Nucleus accumbens (tissue), 56 donors: ENCODE measurements at places on chromosomes 3 and 15.

DNA sequence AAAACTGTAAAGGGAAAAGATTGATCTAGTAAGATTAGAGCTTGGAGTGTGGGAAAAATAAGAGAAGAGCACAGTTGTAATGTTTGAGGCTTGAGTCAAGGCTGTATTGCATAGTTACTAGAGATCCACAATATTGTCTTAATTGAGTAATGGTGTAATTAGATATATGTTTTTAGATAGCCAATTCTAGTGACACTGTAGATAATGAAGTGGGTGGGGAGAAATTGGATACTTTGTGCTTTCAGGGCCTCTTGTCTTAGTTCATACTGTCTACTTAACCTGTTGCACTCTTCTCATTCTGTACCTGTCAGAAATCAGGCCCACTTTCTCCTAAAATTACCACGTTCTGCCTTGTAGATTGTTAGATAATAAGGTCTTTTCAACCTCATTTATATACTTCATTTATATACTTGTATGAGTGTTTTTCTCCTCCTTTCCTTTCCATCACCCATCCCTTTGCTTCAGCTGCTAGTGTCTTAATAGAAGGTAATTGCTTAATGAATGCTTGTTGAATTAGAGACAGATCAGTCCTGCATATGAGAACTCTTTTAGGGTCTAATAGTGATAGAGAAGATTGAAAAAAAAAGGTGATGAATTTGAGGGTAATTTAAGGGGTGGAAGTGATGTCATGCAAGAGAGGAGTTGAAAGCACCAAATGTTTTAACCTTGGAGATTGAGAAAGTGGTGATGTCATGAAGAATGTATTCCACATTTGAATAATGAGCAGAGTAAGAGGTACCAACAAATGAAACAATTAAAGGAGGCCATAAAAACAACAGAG lies 32.0 kb downstream of the PIK3CA start:
- DNase-seq, result no peak

DNA sequence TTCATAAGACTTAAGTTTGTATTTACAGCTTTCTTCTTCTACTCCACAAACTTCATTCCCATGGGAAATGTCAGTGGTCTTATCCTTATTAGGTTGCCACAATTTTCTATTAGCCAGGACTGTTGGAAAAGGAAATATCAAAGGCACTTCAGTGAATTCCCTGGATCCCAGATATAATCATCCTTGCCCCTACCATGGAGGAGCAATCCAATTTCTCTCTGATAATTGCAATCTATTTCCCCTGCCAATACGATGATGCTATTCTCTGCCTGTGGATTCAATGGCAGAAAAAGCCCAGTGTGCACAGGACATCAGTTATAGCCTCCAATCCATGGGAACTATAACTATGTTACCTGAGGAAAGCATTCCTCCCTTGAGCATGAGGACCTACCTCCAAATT lies 536.4 kb upstream of the UBE2E2 start:
- DNase-seq, result no peak

DNA sequence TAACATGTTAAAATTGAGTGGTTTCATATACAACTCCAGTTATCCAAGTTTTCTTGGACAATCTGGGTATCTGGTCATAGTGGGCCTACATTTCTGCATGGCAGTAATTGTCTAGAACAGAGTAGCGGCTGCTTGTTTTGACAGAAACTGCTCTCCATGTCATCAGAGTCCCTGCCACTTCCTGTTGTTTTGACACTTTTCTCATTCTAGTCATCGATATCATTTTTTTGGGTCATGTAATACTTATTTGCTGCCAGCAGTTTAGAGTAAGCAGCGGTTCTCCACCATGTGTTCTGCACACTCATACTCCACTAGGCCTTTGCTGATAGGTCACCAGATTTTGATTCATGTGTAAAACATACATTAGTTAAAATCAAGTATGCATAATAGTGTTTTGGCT lies 81.5 kb downstream of the SLC25A26 start:
- no peak for DNase-seq

DNA sequence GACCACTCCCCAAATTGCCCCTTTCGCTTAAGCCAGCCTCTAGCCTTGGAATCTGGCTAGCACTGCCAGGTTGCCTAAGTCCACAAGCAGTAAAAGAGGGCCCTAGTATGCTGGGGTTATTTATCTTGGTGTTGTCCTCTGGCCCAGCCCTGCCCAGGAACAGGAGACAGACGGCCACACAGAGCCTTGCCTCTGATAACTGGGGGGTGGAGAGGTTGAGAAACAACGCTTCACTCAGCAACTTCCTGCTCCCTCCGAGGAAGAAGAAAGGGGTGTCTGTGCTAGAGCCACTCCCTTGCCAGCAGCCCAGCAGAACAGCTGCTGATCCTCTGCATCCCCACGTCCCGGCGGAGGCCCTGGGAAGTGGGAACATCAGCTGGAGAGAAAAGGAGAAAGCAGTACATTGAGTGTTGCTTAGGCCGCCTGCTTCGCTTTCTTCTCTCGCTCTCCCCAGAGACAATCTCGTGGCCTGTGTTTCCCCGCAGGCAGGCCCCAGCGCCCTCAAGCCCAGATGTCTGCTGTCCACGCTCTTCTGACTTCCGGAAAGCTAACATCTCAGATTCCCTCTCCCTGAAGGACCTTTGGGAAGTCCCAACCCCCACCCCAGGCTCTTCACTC lies 22.6 kb upstream of the C3orf70 start:
- DNase-seq, result peak; percentile 30

GRCh38 chr3:106167728-106168127 lies 298.9 kb upstream of the CBLB start:
- DNase-seq, result no peak

- DNase-seq, result no peak
Measured at GRCh38 chr15:73851689-73852088, 21.7 kb upstream of the TBC1D21 start.

DNA sequence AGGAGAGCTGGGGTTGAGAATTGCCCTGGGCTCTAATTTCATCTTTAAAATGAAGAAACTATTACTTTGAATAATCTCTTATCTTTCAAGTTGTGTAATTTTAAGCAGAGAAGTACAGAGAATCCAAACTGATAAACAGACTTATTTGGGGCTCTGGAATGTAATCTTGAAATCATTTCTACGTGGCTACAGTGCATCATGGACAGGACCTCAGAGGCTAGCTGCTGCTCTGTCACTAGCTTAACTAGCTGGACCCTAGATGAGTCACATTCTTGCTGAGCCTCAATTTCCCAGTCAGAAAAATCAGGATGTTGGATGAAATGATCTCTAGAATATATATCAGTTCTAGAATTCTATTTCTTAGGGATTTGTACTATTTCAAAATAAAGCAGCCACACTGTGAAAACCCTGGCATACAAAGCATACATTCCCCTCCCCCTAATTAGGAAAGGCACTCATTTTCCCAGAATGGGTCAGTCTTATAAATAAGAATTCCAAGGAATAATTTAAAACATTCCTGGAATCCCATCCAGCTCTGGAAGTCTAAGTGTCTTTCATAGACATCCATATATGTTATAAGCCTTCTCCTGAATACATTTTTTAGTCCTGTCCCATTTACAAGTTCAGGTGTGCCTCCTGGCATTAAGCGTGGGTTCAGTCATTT lies 47.2 kb downstream of the RASGRP1 start:
- no peak for DNase-seq

DNA sequence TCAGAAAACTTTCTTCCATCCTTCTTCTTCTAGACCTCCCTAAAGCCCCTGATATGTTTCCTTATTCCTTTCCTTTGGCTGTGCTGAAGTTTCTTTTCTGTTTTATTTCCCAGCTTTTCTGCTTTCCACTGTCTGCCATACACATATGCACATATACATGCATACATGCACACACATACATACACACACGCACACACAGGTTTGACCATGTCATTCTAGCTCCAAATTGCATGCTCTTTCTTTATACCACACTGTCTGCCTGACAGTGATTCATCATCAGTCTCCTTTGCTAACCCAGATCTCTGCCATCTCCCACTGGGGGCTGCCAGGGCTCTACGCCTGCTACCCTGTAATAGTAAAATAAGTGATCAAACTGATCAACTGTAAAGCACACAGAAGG lies 181.3 kb downstream of the STAC start:
- DNase-seq, result no peak

DNA sequence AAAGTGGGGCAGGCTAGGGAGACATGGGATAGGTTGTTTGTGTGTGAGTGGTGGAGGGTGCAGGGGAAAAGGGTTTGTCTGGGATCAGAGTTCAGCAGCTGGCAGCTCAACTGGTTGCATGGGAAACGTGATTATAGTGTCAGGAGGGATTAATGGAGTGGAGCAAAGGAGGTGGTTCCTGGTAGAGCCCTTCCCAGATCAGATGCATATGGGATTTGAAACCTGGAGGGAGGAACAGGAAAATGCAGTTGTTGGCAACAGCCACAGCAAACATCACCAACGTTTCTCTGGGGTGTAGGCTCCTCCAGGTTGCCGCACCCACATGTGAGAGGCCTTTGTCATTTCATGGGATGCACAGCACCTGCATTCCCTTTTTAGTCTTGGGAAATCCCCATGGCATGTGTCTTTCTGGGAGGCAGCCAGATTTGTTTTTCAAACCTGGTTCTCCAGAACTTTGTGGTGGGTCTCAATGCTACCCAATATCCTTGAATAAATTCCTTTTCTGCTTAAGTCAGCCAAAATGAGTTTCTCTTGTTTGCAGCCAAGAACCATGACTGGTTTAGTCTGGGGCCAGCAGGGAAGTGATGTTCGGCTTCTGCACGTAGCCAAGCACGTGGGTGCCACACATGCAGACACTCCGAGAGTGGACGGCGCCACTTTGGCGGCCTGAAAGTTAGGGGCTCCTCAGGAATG lies 61.3 kb downstream of the BDH1 start:
- no peak for DNase-seq

DNA sequence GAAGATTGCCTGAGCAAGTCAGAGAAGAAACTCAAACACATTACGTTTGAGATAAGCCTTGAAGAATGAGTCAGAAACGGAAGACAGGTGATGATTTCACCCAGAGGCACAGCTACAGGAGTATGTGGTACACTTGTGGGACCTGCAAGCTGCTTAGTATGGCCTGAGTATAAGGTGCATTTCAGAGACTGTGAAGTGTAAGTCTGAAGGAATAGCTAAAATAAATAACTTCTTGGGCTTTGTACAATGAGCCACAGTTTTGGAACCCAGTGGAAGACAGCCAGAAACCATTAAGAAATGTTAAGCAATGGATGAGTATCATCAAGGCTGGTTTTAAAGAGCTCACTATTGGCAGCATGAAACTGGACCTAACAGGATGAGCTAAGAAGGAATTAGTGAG lies 826.2 kb downstream of the ROBO1 start:
- no peak for DNase-seq

DNA sequence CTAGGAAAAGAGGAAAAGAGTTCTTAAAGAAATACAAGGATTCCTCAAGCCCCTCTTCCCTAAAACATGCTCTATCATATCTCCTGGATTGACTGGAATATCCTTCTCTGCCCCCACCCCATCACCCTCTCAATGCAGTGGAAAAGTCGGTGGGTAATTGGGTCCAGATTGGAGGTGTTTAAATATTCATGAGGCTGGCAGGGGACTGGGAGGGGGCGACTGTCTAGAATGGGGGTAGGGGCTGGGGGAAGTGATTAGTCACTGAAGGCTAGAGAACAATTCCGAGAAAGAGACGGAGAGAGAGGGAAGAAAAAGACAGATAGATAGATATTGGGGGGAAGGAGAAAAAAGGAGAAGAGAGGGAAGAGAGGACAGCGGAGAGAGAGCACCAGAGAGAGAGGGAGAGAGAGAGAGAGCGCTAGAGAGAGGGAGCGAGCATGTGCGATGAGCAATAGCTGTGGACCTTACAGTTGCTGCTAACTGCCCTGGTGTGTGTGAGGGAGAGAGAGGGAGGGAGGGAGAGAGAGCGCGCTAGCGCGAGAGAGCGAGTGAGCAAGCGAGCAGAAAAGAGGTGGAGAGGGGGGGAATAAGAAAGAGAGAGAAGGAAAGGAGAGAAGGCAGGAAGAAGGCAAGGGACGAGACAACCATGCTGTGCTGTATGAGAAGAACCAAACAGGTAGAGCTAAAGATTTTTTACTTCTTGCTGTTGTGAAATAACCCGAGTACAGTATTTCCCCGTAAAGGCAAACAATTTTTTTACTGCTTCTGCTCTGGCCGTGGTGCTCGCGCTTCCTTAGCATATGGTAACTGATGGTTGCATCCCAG lies at the start of gene GAP43:
TSS of gene GAP43 (plus strand) at position 467 of the 825 bp plus-strand sequence. CDS start at position 647, 180 bp downstream.
- no peak for DNase-seq

DNA sequence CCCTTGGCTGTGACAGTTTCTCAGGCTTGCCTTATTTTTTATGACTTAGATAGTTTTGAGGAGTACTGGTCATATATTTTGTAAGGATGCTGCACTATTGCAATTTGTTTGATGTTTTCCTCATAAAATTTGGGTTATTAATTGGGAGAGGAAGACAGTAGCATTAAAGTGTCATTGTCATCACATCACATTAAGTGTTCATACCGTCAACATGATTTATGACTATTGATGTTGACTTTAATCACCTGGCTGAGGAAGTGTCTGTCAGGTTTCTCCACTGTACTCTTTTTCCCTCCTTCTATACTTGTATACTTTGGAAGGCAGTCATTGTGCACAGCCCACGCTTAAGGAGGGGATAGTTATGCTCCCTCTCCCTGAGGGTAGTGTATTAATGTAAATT lies 26.9 kb downstream of the TRIM69 start:
- no peak for DNase-seq

DNA sequence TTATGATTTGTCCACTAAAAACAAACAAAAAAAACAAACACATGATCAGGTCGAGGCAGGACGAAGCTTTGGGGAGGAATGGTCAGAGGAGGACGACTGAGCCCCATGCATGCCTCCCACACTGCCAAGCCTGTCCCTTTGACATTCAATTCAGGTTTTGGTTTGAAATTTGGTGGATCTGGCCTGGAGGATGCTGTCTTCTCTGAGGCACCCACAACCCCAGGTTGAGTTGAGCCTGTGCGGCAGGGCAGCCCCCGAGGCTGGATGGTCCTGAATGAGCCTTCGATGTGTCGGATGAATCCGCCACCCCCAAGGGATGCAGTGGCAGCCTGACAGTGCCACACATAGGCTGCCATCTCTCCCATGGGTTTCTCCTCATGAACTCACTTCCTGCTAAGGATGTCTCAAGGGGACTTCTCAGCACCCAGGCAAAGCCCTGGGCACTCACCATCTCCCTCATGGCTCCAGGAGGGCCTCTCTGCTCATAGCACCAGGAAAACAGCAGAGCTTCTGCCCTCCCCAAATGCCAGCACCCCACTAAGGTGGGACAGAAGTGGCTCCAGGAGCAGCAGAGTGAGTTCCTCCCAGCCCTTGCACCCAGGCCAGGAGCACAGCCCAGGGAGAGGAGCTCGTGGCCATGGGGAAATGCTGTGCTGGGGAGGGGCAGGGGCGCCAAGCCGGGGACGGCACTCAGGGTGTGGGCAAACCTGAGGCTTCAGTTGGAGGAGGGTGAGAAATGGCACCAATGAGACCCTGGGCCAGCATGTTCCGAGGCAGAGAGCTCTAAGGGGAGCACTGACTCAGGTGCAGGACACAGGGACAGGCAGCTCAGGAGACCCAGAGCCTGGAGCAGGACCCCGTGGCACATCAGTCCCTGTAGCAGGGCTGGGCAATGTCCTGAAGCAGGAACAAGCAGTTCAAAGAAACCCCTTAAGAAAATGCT lies 18.5 kb downstream of the PRR23E start:
- no peak for DNase-seq

DNA sequence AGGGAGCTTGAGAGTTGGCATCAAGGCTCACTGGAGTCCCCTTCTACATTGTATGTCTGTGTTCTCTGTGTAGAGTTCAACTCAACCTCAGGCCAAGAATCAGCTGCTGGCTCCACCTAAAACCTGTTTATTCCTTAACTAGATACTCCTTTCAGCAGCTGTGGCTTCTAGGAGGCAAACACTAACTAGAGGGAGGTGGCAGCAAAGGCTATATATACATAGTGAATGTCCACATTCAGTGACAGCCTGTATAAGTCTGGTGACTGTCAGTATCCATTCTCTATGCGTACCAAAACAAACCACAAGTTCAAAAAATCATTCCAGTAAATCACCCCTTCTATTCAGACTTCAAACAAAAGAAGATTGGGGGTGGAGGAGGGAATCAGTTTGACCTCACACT lies 184.3 kb downstream of the CDIN1 start:
- no peak for DNase-seq
